ENCODE measurements at places on chromosomes 6 and 20.
A peak's percentile ranks its signal among the peaks of the same experiment; 100 is the strongest.

DNA sequence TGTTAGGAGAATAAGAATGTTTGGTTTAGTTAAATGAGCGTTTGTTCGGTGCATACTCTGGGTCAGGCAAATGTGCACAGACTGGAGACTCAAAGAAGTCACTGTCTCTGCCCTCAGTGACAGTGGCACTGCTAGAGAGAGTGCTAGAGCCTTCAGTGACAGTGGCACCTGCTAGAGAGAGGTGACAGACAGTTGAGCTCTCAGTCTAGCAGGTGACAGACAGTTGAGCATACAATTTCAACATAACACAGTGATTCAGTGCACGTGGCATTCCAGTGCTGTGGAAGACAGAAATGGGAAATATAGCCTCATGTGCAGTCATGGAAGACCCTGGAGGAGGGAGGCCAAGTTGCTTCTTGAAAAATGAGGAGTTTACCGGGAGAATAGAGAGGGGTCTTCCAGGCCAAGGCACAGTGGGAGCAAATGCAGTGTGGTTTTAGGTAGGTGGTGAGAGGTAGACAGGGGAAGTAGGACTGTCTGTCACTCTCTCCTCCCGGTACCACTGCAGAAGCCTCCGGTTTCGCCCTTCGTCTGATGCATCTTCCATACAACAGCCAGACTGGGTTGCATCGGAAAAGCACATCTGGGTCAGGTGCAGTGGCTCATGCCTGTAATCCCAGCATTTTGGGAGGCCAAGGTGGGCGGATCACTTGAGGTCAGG lies 107.9 kb upstream of the CLDN20 start:
- no peak for DNase-seq

DNA sequence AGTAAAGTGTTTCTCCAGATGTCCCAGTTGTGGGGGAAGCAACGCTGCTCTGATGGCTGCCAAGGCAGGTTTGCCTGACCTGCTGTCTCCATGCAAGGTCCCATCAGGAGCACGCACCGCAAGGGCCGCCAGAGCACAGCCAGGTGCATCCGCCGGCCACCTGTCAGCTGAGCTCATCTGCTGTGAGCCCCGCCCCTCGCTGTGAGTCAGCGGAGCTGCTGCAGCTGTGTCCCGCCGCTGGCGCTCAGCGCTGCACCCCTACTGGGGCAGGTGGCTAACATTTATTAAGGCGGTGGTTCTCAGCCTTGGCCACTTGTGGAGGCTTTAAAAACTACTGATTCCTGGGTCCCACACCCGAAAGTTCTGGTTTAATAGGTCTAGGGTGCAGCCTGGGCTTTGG lies 225.7 kb downstream of the UST start:
- DNase-seq = no peak

GRCh38 chr6:5764401-5764955 lies 242.2 kb downstream of the NRN1 start:
- peak; percentile 2 for DNase-seq

GRCh38 chr6:38088829-38089228 lies 269.3 kb downstream of the ZFAND3 start:
- no peak for DNase-seq

DNA sequence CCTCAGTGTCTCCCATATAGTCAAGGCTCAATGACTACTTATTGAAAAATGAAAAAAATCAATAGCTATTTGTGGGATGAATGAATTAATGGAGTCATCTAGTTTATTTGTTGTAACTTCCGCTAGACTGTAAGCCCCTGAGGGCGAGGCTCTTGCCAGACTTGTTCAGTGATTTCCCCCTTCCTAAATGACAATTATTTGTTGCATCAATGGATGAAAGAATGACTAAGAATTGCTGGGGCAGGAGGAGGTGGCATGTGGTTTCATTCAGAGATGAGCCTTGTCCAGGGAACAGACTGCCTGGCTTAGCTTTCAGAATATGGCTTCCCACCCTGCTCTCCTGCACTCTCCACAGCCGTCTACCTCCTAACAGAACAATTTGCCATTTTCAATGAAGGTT lies 1.1 kb upstream of the PRELID3B start:
- peak; percentile 46 for DNase-seq

DNA sequence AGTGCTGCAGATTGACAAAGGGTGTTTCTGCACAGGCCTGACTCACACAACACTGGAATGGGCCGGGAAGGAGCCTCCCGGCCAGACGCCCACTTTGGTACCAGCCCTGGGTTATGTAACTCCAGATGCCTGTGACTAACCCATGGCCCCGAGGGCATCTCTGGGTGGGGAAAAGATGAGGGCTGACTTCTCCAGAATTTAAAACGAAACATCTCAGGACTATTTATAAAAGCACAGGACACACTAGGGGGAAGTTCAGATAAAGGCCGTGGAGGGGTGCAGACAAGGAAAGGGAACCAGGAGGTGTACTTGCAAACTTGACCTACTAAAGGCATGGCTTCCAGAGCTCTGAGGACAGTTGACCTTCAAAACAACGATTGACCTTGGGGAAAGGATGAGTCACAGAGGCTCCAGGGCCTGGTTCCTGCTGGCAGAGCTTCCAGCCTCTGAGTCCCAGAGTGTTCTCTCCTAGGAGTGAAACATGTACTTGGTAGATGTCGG lies 196.9 kb downstream of the NFATC2 start:
- DNase-seq = peak; percentile 67

- DNase-seq = peak; percentile 83
Measured at GRCh38 chr20:35515949-35516645, 13.4 kb downstream of the C20orf173 start.

DNA sequence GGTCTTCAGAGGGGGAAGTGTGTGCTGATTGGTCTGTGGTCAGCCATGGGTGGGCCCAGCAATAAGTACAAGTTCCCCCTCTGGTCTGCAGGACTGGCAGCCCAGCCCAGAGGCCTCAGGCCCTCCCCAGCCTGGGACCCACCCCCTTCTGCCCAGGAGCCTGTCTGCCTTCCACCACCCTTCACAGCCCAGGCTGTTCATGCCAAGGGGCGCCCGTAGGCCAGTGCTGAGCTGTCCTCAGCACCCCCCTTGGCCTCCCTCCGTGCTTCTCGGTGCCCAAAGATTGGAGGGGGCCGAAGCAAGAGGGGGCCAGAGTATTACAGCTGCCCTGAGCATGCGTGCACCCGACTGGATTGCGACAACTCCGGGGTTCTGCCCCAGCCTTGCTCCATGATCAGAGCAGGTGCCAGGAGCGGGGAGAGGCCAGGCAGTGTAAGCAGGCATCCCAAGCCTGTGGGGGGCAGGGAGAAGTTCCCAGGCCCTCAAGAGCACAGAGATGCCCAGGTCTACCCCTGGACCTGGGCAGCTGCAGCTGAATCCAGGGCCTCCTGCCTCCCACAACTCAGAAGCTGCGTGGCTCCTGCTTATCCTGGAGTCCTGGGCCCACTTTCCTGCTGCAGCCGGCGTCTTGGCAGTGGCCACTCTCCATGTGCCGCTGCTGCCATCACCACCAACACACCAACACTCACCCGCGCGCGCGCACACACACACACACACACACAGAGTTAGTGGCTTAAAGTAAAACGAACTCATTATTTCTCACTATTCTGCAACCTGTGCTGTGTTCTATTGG lies 33.3 kb downstream of the CST9L start:
- DNase-seq = no peak

- DNase-seq = no peak
Measured at GRCh38 chr6:85612690-85613474, 19.2 kb upstream of the SNX14 start.

- DNase-seq = no peak
Measured at GRCh38 chr6:55450005-55450404, 122.7 kb downstream of the GFRAL start.

GRCh38 chr20:44415833-44416715 lies 59.6 kb upstream of the TTPAL start:
- no peak for DNase-seq

- DNase-seq = no peak
Measured at GRCh38 chr6:33164665-33165373, 27.4 kb downstream of the COL11A2 start.

DNA sequence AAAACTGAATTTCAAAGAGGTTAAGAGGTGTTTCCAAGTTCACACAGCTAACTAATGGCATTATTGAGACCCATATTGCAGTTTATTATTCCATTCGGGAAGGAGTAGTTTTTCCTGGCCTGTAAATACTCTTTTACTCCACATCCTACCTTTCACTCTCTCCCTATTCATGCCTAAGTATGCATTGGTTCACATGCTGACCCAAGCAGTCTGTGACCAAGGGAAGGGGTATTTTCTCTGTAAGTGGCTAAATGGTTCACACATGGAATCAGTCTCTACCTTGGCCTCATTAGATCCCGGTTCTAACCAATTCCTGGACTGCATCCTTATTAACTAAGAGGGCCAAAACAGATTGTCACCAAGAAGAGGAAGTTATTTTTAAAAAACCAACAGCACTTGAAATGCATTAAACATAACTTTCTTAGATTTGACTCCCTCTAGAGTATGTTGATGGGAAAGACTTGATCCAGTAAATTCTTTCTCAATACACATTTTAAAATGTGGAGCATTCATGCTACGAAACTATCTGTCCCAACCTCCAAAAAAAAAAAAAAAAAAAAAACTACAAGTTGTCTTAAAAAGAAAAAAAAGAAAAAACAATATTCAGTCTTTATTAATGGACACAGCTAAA lies 17.8 kb upstream of the RSPO3 start:
- peak; percentile 13 for DNase-seq

DNA sequence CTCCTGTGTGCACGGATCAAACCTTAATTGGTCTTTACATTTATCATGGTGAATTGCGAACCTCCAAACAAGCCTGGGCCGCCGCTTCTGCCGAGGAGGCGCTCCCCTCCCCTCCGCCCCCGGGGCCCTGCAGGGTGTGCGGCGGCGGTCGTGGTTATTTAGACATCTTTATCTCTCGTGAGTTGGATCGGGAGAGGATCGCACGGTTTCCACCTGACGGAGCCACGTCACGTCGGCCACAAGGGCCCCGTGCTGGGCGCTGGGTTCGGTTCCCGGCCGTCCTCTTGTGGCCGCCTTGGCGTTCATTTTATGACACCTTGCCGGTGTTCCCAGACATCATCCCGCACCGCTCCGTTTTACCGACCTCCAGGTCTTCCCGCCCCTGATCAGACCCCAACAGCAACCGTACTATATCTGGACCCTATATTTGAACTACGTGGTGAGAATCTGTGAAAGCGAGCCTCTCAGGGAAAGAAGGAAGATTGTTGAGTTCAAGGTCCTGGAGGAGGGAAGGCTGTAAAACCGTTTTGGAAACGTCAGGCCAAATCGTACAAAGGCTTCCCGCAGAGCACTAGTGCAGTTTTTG lies 1.3 kb upstream of the CNR1 start:
- DNase-seq = no peak

- no peak for DNase-seq
Measured at GRCh38 chr6:39273406-39273821, 40.8 kb downstream of the KCNK17 start.

GRCh38 chr20:23000232-23000947 lies 34.7 kb upstream of the SSTR4 start:
- no peak for DNase-seq

GRCh38 chr6:4667591-4667990 lies 108.6 kb upstream of the CDYL start:
- no peak for DNase-seq

DNA sequence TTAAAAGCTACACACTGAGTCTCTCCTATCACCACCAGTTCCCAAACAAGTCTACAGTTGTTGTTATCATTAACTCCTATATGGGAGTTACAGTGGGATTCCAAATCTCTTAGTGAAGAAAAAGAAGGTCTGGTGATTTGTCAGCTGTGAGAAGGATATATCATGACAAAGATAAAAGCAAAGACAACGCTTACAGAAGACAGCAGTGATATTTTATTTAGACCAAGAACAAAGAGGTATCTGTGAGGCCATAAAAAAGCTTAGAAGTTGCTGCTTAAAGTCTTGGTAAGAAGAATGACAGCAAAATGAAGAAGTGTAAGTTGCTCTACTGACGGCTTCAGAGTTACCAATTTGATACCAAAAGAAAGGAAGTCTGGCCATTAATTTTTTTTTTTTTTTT lies 47.2 kb downstream of the CHD6 start:
- no peak for DNase-seq

DNA sequence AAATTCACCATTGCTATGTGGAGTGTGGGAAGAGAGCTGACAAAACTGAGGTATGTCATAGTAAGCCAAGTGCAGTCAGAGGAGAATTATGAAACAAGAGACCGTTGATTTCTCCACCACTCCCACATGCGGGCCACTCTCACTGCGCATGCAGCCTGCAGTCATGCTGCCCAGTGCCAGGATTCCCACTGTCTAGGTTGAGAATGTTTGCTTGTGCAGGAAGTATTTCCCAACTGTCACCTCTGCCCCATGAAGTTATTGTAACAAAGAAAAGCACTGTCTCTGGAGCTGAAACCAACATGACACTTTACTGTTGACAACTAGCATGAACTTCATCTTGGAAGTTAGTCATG lies 18.7 kb upstream of the SFT2D1 start:
- no peak for DNase-seq

DNA sequence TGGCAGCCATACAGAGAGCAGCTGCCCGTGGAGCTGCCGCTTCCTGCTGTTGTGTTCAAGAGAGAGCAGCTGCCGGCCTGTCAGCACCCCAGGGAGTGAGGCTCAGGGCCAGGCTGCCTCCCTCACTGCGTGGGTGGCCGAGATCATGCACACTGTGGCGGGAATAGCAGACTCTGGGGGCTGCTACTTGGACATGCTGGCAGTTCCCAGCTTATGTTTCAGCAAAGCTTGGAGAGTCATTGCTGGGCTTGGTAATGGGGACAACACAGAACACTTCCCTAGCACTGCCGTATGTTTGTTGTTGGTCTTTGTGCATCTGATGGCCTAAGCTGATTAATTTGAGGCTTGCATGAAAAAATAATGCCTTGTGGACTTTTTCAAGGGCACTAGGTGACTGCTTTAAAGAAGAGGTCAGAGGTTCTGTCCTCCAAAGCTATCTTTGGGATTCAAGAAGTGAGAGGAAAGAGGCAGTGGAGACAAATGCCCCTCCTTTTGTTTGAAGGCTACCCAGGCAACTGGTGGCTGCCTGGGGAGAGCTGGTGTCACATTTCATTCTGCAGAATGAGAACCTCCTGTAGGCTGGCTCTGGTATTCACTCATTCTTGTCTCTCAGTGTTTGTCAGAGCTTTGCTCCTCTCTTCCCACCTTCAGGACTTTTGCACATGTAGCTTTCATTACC lies 18.8 kb downstream of the MRAP2 start:
- peak; percentile 24 for DNase-seq

DNA sequence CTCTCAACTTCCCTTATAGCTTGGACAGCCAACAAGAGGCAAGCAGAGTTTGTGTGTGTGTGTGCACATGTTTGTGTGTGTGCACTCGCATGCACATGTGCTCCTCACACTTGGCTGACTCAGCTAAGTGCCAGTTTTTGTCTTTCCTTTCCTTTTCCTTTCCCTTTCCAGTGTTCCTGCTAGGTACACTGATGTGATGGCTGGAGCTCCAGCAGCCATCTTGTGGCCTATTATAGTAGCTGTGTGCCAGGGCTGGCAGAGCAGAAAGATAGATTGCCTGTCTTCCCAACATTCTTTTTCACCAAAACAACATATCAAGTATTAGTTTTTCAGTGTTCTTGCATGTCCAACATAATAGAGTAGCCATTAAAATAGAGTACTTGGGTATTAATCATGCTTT lies 79.5 kb downstream of the AK9 start:
- DNase-seq = no peak

GRCh38 chr6:29651413-29652197 lies 5.3 kb upstream of the MOG start:
- DNase-seq = peak; percentile 48

- no peak for DNase-seq
Measured at GRCh38 chr6:47302043-47302442, 7.7 kb downstream of the TNFRSF21 start.

Data from HFFc6 (cell line).